Activated CD4-positive, alpha-beta memory T cell treated with anti-CD3 and anti-CD28 coated beads, Interleukin-2, amount 10 ng/mL, durations not matched to agents 7 days and 5 days (primary cell): ENCODE measurements at places on chromosomes 7 and 10.

- H3K27ac ChIP-seq: no peak overlapping the region
- no peak overlapping the region for H3K4me3 ChIP-seq
Measured at GRCh38 chr7:4809091-4809591, 33.7 kb downstream of the AP5Z1 start.

DNA sequence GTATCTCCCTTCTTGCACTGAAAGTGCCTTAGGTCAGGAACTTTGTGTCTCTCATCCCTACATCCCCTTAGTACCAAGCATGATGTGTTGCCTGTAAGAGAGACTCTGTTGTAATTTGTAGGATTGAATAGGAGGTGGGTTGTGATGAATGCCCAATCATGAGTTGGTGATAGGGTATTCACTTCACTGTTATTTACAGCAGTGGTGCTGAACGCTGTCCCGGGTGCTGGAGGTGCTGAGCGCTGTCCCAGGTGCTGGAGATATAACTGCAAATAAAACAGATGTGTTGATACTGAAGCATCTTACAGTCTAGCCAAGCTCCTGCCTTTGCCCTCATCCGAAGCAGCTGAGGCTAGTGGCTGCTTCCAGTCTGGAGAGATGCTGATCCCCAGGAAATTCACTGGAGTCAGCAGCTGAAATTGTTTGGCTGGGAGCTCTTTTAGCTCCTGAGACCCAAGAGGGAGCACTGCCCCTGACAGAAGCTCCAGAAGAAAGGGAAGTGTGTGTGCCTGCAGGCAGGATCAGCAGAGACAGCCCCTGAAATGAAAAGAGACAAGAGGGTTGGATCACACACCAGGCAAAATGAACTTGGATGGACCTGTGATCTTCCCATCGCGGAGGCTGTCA, 183.4 kb downstream of the SORCS3 start:
- DNase-seq: peak; percentile 21
- H3K27me3 ChIP-seq: no peaks in the 10 kb centered on the region
- H3K4me3 ChIP-seq: no peak overlapping the region
- H3K36me3 ChIP-seq: no peaks in the 10 kb centered on the region
- no peaks in the 10 kb centered on the region for H3K4me1 ChIP-seq

GRCh38 chr7:94567396-94567795, 57.8 kb downstream of the CASD1 start:
- DNase-seq: no peak
- no peak overlapping the region for H3K27ac ChIP-seq
- H3K36me3 ChIP-seq: peaks cover 4% of the 10 kb centered on the region
- no peaks in the 10 kb centered on the region for H3K4me1 ChIP-seq

GRCh38 chr10:84825330-84825729, 496.9 kb downstream of the CCSER2 start:
- no peaks in the 10 kb centered on the region for H3K27me3 ChIP-seq
- H3K27ac ChIP-seq: no peak overlapping the region
- H3K4me1 ChIP-seq: no peaks in the 10 kb centered on the region
- DNase-seq: no peak
- no peak overlapping the region for H3K4me3 ChIP-seq
- no peaks in the 10 kb centered on the region for H3K36me3 ChIP-seq

DNA sequence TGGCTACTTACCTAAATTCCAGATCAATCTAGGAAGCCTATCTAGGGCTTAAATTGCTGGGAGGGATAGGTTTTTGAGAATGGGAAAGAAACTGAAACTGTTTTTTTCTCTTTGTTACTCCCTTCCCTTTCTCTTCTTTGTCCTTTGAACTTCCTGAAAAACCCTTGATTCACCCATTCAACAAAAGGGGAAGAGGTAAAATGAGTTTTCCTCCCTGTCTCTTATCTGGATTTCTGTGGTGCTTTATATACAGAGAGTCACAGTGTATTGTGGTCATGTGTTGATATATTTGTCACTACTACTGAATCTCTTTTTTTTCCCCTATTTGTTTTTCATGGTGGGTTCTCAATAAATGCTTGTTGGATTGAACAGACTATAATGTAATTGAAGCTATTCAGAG, 19.8 kb upstream of the NUP205 start:
- no peak overlapping the region for H3K27ac ChIP-seq
- H3K36me3 ChIP-seq: no peaks in the 10 kb centered on the region
- H3K4me3 ChIP-seq: no peak overlapping the region
- no peak for DNase-seq

DNA sequence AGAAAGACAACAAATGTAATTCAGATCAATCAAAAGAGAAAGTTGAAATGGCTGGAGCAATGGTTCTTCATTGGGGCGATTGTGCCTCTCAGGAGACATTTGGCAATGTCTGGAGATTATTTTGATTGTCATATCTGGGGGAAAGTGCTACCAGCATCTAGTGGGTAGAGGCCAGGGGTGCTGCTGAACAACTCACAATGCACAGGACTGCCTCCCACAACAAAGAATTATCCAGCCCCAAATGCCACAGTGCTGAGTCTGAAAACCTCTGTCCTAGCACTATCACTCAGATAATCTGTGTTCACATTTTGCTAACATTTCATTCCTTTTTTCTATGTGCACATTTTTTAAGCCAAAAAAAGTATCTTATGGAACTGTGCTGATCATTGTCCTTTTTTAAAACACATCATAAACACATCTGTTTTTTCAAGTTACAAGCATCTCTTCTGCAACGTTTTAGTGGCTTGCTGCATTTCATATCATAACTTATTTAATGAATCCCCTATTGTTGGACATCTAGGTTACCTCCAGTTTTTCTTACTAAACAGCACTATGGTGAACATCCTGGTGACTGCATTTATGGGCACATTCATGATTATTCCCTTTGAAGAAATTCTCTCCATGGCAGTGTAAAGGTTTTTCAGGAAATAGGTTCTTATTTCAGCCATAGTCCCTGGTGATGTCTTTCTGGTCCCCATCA, 114.2 kb downstream of the C10orf105 start:
- no peak for DNase-seq
- peaks cover 7% of the 10 kb centered on the region for H3K4me1 ChIP-seq

DNA sequence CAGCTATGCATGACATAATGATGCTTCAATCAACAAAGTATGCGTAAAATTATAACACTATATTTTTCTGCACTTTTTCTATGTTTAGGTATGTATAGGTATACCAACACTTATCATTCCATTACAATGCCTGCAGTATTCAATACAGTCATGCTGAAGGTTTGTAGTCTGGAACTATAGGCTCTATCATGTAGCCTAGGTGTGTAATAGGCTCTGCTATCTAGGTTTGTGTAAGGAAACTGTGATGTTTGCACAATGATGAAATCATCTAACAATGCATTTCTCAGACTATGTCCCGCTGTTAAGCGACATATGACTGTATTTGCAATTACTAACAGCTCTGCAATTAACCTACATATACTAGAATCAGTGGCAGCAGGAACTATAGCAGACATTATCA, 1447.5 kb downstream of the GATA3 start:
- no peak overlapping the region for H3K27ac ChIP-seq
- H3K36me3 ChIP-seq: no peaks in the 10 kb centered on the region
- H3K27me3 ChIP-seq: no peaks in the 10 kb centered on the region
- H3K4me1 ChIP-seq: no peaks in the 10 kb centered on the region
- no peak for DNase-seq

DNA sequence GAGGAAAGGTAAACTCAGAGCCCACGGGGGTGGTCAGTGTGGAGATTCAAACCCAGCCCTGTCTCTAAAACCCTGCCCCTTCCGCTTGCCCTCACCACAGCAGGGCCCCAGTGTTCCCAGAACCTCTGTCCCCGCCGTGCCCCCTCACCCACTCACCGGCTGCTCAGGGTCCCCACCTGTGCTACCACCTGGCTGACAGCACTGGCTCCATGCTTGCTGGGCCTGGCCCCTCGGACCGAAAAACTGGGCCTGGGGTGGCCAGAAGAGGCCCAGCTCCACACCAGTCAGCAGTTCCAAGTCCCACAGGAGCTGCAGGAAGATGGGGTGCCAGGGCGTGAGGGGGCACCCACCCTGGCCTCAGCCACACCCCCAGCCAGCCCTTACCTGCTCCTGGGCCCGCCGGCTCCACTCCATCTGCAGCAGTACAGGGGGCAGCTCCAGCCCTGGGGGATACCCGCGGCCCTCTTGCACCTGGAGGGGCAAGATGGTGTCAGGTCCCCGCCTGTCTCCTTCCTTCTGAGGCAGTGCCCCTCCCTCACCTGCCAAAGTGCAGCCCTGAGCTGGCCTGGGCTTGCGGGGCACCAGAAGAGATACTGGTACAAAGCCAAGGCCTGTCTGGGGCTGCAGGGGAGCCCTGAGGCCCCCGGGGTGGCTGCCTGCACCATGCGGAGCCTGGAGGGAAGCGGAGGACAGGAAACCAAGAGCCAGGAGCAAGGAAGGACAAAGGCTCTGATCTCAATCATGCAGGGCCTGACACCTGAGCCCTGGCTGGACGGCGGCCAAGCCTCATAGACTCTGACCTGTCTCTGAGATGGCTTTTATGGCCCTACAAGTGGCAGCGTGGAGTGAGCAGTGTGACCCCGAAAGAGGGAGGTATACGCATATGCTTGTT, 11.7 kb downstream of the ATP6V1F start:
- H3K36me3 ChIP-seq: no peaks in the 10 kb centered on the region
- H3K4me3 ChIP-seq: no peak overlapping the region
- no peak for DNase-seq
- peaks cover 13% of the 10 kb centered on the region for H3K4me1 ChIP-seq
- H3K27ac ChIP-seq: no peak overlapping the region

DNA sequence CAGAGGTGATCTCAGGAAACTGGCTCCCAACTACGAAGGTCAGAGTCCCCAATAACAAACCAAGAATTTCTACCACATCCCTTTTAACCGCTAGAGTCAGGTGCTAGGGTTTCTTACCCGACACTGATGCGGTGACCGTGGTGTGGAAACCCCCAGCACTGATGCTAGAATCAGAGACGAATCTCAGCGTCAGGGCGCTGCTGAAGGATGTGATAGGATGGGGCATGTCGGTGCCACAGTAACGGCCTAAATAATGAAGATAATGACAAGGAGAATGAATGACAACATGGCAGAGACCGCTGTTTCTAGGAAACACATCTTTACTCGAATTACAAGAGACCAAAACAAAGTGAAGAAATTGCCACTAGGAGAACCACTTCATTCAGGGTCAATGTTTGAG, 131.1 kb upstream of the RSU1 start:
- H3K4me3 ChIP-seq: no peak overlapping the region
- H3K36me3 ChIP-seq: no peaks in the 10 kb centered on the region
- H3K27me3 ChIP-seq: no peaks in the 10 kb centered on the region
- H3K27ac ChIP-seq: no peak overlapping the region
- DNase-seq: peak; percentile 28
- H3K4me1 ChIP-seq: peaks cover 5% of the 10 kb centered on the region

DNA sequence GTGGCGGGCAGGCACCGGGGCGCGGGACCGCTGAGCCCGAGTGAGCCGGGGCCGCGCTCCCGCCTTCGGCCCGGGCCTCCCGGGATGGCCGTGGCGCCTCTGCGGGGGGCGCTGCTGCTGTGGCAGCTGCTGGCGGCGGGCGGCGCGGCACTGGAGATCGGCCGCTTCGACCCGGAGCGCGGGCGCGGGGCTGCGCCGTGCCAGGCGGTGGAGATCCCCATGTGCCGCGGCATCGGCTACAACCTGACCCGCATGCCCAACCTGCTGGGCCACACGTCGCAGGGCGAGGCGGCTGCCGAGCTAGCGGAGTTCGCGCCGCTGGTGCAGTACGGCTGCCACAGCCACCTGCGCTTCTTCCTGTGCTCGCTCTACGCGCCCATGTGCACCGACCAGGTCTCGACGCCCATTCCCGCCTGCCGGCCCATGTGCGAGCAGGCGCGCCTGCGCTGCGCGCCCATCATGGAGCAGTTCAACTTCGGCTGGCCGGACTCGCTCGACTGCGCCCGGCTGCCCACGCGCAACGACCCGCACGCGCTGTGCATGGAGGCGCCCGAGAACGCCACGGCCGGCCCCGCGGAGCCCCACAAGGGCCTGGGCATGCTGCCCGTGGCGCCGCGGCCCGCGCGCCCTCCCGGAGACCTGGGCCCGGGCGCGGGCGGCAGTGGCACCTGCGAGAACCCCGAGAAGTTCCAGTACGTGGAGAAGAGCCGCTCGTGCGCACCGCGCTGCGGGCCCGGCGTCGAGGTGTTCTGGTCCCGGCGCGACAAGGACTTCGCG, 534 bp downstream of the FZD9 start:
- H3K4me1 ChIP-seq: peaks cover 8% of the 10 kb centered on the region
- H3K27ac ChIP-seq: no peak overlapping the region
- DNase-seq: no peak
- no peak overlapping the region for H3K4me3 ChIP-seq
- peaks cover 6% of the 10 kb centered on the region for H3K27me3 ChIP-seq

- no peaks in the 10 kb centered on the region for H3K36me3 ChIP-seq
- H3K27me3 ChIP-seq: peaks cover 30% of the 10 kb centered on the region
- peak overlapping the region; percentile 75 for H3K4me3 ChIP-seq
- H3K4me1 ChIP-seq: peaks cover 18% of the 10 kb centered on the region
- no peak overlapping the region for H3K27ac ChIP-seq
Measured at GRCh38 chr7:116512520-116513188, 12.2 kb upstream of the CAV1 start.

DNA sequence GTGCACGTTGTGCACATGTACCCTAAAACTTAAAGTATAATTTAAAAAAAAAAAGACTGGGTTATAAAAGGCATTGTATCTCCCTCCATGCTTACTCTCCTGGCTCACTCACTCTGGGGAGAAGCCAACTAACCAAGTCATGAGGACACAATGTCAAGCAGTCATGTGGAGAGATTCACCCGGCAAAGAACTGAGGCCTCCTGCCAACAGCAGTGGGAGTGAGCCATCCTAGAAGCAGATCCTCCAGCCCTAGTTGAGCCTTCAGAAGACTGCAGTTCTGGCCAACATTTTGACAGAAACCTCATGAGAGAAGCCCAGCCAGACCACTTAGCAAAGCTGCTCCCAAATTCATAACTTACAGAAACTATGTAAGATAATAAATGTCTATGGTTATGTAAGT, 521.7 kb upstream of the FZD8 start:
- no peaks in the 10 kb centered on the region for H3K27me3 ChIP-seq
- H3K4me1 ChIP-seq: no peaks in the 10 kb centered on the region
- no peaks in the 10 kb centered on the region for H3K36me3 ChIP-seq

GRCh38 chr7:6221340-6222319, 50.8 kb downstream of the CYTH3 start:
- H3K36me3 ChIP-seq: no peaks in the 10 kb centered on the region
- peaks cover 15% of the 10 kb centered on the region for H3K4me1 ChIP-seq
- H3K27me3 ChIP-seq: peaks cover 32% of the 10 kb centered on the region
- DNase-seq: peak; percentile 32
- peak overlapping the region; percentile 42 for H3K27ac ChIP-seq
